Activated T-helper 1 cell treated with anti-CD3 and anti-CD28 coated beads, Interleukin-2, amount 50 U/mL, for 16 hours (primary cell): ENCODE measurements at places on chromosomes 6 and 20.

DNA sequence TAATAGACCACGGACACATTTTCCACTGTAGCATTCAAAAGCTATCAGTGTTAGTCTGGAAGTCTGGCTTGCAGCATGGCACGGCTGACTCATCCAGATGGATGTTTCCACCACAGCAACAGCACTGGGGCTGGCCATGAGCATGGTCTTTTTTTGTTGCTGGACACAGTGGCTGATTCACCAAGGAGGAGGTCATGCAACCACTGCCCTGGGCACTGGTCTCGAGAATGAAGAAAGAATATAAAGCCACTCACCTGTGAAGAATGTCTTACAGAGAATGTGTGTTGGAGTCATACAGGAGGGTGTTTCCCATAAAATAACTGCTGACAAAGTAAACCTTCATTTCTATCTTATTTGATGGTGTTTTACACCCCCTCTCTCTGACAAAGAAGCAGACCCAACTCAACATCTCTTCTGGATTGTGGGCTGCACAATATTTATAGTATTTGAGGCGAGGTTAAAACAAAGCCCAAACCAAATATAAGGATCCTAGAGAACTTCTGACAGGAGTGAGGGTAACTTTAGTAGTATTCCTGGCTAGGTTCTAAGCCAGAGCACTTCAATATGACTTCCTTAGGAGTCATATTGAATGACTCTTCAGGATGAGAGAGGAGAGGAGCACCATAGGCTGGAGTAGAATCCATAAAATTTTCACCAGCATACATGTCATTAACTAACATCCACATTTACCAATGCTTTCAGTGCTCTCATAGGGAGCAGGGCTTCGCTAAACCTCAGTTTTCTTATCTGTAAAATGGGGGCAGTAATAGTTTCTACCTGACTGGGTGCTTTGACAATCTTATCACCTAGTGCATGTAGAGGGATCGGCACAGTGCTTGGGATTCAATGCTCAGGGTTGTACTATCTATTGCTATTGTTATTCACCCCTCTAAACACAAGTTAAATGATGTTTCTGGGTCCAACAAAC lies 121.4 kb downstream of the KIF13A start:
- no peak for DNase-seq

DNA sequence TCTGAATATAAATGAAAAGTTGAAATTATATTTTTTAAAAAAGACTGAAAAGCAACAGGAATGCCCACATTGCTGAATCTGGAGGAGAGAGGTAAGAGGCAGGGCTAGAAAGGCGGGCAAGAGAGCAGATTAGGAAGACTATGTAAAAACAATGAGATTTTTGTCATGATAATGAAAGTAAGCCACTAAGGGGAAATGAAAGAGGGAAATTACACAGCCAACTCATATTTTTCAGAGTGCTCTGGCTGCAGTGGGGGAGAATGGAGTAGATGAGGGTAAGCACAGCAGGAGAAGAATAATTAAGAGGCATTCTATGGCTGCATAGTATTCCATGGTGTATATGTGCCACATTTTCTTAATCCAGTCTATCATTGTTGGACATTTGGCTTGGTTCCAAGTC lies 281.9 kb downstream of the PKHD1 start:
- DNase-seq: no peak

DNA sequence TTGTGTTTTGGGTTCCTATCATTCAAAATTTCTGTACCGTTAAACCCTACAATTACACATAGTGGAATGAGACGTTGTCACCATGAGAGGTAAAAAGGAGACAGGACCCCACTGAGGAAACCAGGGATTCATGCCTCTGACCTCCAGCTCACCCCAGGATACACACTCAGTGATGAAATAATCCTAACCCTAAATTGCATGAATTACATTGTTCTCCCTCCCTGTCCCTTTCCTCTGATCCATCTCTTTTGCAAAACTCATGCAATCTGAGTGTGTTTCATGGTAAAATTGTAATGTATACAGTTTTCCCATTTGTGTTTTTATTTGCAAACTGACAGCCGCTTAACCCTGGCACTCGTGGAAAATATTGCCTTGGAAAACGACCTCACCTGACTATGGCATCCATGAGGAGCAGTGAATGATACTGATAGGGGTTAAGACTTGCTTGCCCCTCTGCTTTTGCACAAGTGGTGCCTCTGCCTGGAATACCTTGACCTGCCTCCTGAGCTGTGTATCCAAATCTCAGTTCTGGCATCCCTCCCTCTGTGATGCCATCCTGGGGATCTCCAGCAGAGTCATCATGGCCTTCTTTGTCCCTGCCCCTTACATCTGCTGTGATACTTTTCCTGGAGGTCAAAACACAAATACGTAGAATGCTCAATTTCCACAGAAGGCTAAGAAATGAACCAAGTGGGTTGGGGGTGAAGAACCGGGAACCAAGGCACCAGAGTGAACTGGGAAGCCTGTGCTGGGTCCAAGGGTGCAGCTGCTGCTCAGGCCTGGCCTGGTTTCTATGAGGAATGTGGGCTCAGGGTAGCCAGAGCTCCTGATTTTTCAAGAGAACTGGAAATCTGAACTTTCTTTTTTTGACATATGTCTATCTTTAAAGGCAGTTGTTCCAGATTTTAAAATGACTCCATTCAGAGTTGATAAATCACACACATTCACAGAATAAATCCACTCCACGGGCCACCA lies 211.6 kb upstream of the ZNF217 start:
- DNase-seq: no peak

GRCh38 chr20:9179867-9180266 lies 111.0 kb downstream of the PLCB4 start:
- no peak for DNase-seq

DNA sequence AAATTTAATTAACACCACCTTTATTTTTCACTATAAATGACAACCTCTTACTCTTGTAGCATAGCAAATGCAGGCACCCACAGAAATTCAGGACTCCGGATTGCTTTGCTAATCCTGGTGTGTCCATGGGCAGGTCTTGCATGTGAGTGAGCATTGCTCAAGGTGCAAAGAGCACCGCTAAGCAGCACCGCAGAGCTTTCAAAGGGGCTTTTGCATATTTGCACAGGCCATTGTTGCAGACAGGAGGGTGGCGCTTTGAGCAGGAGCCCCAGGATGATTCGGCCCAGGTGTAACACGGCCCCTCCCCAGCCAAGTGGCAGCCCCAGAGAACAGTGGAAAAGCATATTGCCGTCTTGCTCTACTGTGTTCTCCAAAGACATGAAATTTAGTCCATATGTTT lies 293.2 kb downstream of the NRN1 start:
- DNase-seq: no peak
